ENCODE measurements at places on chromosomes 12 and 14. TPM values are rescaled to one million over a fixed set of nuclear protein-coding genes. Genes with fewer than 3 reads are reported as not detected.

The C3AR1 gene
- 0.28 TPM for total RNA-seq

The TAS2R9 gene
- not detected for total RNA-seq

The AQP6 gene
- not detected for total RNA-seq

The GPRC5D gene
- total RNA-seq: 0.11 TPM

The LBHD2 gene
- total RNA-seq: not detected

The RNASE9 gene
- total RNA-seq: not detected

The NEUROD4 gene
- not detected for total RNA-seq

The TAS2R7 gene
- not detected for total RNA-seq

The TC2N gene
- not detected for total RNA-seq
